Hair follicle dermal papilla cell (primary cell): ENCODE measurements at places on chromosomes 16 and 17. TPM values are rescaled to one million over a fixed set of nuclear protein-coding genes. Genes with fewer than 3 reads are reported as not detected.

Gene KRTAP4-11
- not detected in 2 replicates for total RNA-seq

Gene MYH1
- not detected in 2 replicates for total RNA-seq

Gene CTRL
- total RNA-seq, result 1.1 and 1.3 TPM in 2 replicates

Gene SPNS2
- total RNA-seq, result 0.16 TPM in 1 of 2 replicates, not detected in the other

Gene SHISA9
- total RNA-seq, result under 0.01 and 1.8 TPM in 2 replicates

Gene GAST
- total RNA-seq, result not detected in 2 replicates

Gene PHKG2
- 21.1 and 22.3 TPM in 2 replicates for total RNA-seq

Gene VPS35L
- total RNA-seq, result 50.8 and 53.7 TPM in 2 replicates

Gene NEUROD2
- not detected in 2 replicates for total RNA-seq

Gene PERCC1
- total RNA-seq, result not detected in 2 replicates

Gene TLCD3A
- 23.9 and 26.6 TPM in 2 replicates for total RNA-seq

Gene MEIOB
- total RNA-seq, result 0.61 and 1.1 TPM in 2 replicates

Gene C17orf67
- 1.1 and 1.2 TPM in 2 replicates for total RNA-seq
